ENCODE measurements at places on chromosomes 7 and 10.

GRCh38 chr10:69145329-69145728 is 21.4 kb downstream of the VPS26A start:
- no peak for DNase-seq

GRCh38 chr7:30921540-30922401 is 10.1 kb downstream of the AQP1 start:
- no peak for DNase-seq

- no peak for DNase-seq
Observed at GRCh38 chr7:158106272-158106671, 481.4 kb downstream of the PTPRN2 start.

GRCh38 chr7:4714161-4714700 is 32.1 kb downstream of the FOXK1 start:
- DNase-seq = no peak

DNA sequence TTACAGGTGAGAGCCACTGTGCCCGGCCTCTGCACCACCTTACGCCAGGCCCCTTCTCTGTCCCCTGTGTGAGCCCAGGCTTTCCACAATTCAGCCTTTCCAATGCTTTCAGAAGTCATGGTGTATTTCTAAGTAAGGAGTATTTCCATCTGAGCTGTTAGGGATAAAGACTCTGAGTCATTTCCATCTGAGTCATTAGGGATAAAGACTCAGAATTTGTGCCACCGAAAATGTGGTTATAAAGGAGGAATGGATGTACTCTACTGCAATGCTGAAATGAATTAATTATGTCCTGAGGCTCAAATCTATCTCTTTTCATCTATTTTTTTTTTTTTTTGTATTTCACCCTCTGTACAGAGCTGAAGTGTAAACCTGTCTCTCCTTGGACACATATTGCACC is 84.0 kb downstream of the GATA3 start:
- no peak for DNase-seq

GRCh38 chr7:440059-440749 is 79.4 kb downstream of the PDGFA start:
- DNase-seq = no peak

Measured in NCI-H1436 (cell line).